ENCODE measurements at places on chromosomes 2 and 18.

DNA sequence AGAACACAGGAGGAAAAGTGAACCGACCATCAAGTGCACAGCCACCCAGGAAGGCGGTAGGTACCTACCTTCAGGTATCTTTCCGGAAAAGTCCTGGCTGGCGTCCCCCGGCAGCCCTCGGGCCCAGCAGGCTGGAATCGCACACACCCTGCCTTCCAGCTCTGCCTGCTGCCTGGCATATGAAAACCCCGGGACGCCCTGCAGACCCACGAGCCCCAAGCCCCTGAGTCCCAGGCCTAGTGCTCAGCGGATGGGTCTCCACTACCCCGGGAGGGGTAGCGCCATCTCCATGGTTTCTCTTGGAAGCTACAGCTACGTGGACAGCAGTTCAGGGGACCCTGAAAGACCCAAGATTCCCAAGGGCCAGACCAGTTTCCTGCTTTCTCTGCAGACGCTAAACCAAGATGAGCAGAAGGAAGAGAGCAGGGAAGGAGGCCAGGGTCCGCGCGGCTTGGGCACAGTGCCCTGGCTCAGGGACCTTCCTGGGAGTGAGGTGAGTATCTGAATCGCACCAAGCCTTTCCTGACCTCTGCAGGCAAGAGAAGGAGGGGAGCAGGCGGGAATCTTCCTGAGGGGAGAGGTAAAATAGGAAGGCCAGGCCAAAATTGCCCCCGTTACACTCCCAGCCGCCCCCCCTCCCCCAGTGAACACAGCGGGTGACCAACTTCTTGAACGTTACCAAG is 80.4 kb downstream of the ARHGEF4 start:
- DNase-seq, result no peak

DNA sequence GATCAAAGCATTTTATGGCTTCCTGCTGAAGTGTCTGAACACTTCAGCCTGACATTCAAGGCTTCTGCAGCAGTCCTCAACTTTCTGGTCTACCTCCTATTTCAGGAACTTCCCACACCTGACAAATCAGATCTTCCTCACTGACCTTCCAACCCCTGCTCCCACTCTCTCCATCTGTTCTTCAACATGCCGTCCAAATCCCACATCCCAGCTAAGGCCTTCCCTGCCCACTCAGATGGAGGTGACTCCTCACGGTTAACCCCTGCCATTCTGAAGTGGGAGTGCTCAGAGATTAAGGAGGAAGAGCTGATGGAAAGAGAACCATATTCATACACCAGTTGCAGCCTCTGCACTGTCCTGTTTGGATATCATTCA is 104.8 kb downstream of the POLR1A start:
- no peak for DNase-seq

GRCh38 chr2:28649481-28650265 is 102.0 kb upstream of the PPP1CB start:
- DNase-seq, result no peak

- no peak for DNase-seq
These were observed 93.5 kb downstream of the SLC4A3 start for GRCh38 chr2:219720956-219721355.

GRCh38 chr2:97868986-97869721 is 126.6 kb downstream of the TMEM131 start:
- DNase-seq, result peak; percentile 88

GRCh38 chr2:194723446-194723845 is 933.6 kb upstream of the SLC39A10 start:
- no peak for DNase-seq

DNA sequence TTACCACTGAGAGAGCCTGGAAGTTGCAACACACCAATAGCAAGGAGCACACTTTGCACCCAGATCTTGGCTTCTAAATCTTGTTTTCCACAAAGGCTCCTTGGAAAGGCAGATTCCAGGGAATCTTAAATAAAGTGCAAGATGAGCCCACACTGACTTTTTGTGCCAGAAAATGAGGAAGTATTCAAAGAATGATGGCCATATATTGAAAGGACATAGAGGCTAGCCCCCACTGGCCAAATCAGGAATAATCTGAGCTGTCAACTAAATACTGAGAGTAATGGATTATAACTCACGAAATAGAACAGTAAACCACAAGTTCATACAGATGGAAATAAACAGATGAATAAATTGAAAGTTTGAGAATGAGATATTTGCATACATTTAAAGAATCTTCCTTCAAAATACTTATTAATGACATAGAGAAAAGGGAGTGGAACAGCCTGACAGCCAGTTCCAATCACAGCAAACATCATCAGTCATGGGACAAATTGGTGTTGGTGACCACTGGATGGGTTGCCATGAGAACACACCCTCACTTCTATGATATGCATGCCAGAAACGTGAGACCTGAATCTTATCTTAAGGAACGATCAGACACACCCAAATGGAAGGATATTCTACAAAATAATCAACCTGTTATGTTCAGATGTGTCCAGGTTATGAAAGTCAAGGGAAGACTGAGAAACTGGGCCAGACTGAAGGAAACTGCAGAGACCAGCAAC is 12.2 kb upstream of the ACKR3 start:
- DNase-seq, result no peak

GRCh38 chr18:44066541-44066940 is 614.1 kb upstream of the SETBP1 start:
- no peak for DNase-seq

GRCh38 chr18:37654731-37655369 is 89.3 kb upstream of the CELF4 start:
- DNase-seq, result no peak

- peak; percentile 8 for DNase-seq
These were observed 4.4 kb upstream of the KLHL29 start for GRCh38 chr2:23380562-23381065.

- DNase-seq, result peak; percentile 7
These were observed 1.2 kb downstream of the ATG9A start for GRCh38 chr2:219228041-219228910.

DNA sequence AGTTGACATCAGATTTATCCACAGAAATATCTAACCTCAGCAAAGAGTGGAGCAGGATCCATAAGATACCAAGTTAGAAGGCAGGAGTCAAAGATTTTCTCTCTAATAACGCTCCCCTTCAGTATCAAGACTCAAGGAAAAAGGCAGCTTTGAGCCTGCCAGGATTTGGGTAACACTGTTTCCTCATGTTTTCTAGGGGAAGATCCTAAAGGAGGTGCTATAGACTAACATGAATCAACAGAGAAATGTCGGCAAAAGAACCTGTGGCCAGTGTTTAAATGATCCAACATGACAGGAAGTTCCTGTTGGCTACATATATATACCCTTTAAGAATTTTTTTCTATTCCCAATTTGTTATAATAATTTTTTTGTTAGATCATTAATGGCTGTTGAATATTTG is 402.3 kb downstream of the TGIF1 start:
- no peak for DNase-seq

DNA sequence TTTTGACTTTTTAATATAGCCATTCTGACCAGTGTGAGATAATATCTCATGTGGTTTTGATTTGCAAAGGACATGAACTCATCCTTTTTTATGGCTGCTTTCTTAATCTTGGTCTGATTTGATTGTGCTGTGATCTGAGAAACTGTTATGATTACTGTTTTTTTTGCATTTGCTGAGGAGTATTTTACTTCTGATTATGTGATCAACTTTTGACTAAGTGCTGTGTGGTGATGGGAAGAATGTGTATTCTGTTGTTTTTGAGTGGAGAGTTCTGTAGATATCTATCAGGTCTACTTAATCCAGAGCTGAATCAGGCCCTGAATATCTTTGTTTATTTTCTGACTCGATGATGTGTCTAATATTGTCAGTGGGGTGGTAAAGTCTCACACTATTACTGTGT is 16.8 kb downstream of the SP140L start:
- peak; percentile 37 for DNase-seq

DNA sequence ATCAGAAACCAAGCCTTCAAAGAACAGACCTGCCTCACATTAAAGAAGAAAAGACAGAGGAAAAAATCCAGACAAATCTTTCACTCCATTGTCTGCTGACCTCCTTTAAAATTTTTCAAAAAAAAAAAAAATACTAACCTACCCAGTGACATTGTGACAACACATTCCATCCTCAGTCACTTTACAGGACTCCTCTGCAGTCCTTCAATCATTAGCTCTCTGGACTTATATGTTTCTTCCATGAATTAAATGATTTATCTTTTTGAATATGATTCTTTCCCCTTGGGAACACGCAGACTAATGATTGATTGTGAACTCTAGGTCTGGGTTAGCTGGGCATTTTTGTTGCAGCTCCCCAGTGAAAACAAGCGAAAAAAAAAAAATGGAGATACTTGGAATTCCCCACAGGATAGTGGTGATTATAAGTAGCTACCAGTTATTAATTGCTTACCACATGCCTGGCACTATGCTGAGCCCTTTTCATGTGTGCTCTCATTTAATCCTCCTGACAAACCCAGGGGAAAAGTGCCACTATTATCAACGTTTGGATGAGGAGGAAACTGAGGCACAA is 261.3 kb upstream of the NCKAP5 start:
- no peak for DNase-seq

DNA sequence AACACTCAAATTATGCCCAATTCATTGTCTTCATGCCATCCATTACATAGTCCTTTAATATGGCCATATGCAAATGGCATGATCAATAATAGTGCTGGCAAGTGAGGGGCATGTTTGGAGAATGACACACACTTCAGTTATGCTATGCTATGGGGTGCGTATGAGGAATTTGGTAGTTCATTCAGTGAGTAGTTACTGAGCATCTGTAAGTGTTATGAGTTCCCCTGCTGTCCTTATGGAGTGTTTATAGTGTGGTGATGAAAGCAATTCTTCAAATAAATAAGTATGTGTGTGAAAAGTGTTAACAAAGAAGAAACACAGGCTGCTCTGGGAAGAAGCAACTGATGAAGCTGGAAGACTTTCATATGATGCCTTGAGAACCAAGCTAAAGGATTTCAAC is 383.7 kb upstream of the SLC14A2 start:
- DNase-seq, result no peak

- no peak for DNase-seq
These were observed 662.6 kb upstream of the ACVR2A start for GRCh38 chr2:147182260-147182659.

- no peak for DNase-seq
These were observed 351.6 kb downstream of the PIK3C3 start for GRCh38 chr18:42306594-42306980.

GRCh38 chr2:156663757-156664409 is 227.7 kb downstream of the GPD2 start:
- no peak for DNase-seq

- no peak for DNase-seq
These were observed 51.0 kb upstream of the BOD1L2 start for GRCh38 chr18:57095884-57096283.

DNA sequence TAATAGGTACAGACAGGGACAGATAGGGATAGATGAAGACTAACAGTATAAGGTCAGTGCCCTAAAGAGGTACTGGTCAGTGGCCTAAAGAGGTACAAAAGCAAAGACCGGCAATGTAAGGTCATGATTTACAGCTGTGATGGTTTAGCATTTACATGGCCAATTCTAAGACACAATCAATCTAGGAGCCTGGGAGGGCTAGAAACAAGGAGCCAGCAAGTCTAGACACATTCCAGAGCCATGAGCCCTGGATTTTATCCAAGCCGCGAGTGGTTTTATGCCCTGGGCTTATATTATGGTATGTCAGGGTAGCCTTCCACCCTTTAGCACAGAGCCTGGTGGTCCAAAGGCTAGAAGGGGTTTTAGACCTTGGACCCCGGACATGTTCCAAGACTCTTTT is 124.2 kb downstream of the CBLN2 start:
- no peak for DNase-seq

DNA sequence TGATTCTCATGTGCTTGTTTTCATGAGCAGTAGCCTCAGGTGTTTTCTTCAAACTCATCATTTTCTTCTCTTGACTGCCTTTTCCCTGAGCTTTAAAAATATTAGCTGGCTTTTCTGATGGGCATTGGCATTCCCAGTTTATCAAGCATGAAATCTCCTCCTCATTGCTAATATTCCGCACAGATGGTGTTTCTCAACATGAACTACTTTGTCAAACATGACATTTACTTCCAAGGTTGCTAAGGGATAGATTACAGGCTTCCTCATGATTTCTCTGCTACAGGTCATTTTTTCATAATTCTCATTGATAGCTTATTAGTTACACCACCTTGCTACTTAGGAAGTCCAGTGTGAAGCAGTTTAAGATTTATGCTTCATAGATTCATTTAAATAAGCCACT is 1116.9 kb upstream of the CNTNAP5 start:
- DNase-seq, result no peak

DNA sequence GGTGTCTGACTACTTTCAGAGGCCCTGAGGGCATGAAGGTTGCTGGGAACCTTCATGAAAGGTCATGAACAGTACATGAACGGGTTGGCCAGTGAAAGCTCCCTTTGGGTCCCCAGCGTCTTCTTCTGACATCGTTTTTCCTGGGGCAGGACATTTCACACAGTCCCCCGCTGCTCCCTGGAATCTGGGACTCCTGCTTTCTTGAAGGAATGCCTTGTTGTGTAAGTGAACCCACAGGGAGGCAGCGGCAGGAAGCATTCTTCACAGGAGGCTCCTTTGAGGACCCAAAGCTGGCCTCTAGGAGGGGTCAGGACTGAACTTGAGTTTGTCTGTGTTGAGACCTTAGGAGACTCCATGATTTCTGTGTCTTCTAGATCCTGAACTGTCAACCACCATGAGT is 144.3 kb downstream of the KCNE4 start:
- DNase-seq, result no peak

DNA sequence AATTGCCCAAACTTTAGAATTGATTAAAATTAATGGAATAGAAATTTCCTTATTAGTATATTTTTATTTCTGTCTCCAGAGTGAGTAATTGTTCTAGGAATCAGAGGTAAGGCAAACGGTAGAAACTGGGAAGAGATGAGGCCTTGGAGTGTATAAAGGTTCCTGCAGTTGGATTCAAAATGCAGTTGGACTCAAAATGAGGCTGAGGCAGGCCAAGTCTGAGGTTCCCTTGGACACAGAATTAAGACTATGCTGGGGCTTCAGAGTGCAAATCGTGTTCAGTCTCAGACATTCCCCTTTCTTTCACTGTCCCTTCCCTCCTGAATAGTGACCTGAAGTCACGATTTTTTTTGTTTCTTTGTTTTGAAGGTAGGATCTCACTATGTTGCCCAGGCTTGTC is 746.9 kb upstream of the NRXN1 start:
- DNase-seq, result no peak

DNA sequence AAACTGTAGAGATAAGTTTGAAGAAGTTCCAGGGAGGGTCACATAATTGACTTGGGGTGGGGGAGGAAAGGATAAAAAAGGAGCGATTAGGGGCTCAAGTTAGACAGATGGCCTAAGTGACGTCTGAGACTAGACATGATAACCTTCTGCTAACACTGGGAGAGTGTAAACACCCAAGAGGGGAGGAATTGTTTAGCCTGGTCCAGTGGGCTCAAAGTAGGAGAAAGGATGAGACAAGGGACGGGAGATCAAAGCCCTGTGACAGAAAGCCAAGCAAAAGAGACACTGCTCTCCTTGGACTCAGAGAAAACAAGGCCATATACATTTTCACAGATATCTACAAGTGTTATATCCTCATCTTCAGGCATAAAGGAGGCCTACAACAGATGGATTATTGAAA is 45.5 kb upstream of the IHH start:
- no peak for DNase-seq

- DNase-seq, result no peak
These were observed 1.2 kb upstream of the ECEL1 start for GRCh38 chr2:232488721-232489300.

- DNase-seq, result no peak
These were observed 89.5 kb downstream of the MRPS9 start for GRCh38 chr2:105127289-105127915.

- no peak for DNase-seq
These were observed 510.3 kb downstream of the ZNF804A start for GRCh38 chr2:185108588-185108987.
